Stimulated activated CD4-positive, alpha-beta T cell treated with anti-CD3 and anti-CD28 coated beads, TNF-alpha, amount 100 ng/mL, for 24 hours (primary cell): ENCODE measurements at places on chromosomes 1 and 21.

GRCh38 chr1:29959356-29959755 lies 723.0 kb downstream of the PTPRU start:
- no peak for DNase-seq

DNA sequence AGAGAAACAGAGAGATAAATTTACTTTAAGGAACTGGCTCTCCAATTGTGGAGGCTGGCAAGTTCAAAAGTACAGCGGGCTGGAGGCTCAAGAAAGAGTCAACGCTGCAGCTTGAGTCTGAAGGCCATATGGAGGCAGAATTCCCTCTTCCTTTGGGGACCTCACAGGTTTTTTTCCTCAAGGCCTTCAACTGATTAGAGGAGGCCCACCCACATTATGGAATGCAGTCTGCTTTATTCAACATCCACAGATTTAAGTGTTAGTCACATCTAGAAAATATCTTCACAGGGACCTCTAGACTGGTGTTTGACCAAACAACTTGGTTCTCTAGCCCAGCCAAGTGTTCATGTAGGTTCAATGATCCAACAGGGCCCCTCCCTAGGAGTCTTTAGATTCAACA lies 117.8 kb downstream of the SLC35F3 start:
- no peak for DNase-seq

DNA sequence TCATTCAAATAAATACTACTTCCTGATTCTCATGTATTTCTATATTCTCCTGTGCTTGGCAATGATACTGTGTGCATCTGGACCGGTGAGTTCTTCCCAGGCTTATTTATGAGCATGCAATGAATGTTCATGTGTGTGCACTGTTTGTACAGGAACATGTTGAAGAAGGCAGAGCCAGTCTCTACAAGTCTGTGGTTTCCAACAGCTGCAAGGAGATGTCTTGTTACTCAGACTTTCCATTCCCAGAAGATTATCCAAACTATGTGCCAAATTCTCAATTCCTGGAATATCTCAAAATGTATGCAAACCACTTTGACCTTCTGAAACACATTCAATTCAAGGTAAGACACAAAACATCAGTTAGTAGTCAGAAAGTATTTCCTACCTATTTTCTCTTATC lies 19.1 kb downstream of the FMO1 start:
- DNase-seq: no peak

- no peak for DNase-seq
These were observed 51.5 kb upstream of the SLC22A15 start for GRCh38 chr1:115924770-115925169.

GRCh38 chr1:68210027-68210426 lies 22.3 kb downstream of the WLS start:
- DNase-seq: no peak
